Astrocyte (in vitro differentiated cells and primary cell): ENCODE measurements at places on chromosomes 11 and 22. TPM values are rescaled to one million over a fixed set of nuclear protein-coding genes. Genes with fewer than 3 reads are reported as not detected.

The MUC5AC gene
- total RNA-seq: not detected in 2 replicates

The KCNK4 gene
- 0.52 TPM in 1 of 2 replicates, not detected in the other for total RNA-seq

The CD151 gene
- 414 and 421 TPM in 2 replicates for total RNA-seq

The ACTN3 gene
- not detected in 2 replicates for total RNA-seq

The TRIM48 gene
- not detected in 2 replicates for total RNA-seq

The PGA5 gene
- 0.79 and 1.4 TPM in 2 replicates for total RNA-seq

The CFAP300 gene
- 0.64 and 0.65 TPM in 2 replicates for total RNA-seq

The PATE4 gene
- total RNA-seq: not detected in 2 replicates

The CD248 gene
- 50.9 and 58.8 TPM in 2 replicates for total RNA-seq

The CRYAB gene
- 4.1 and 5.7 TPM in 2 replicates for total RNA-seq

The ANO9 gene
- total RNA-seq: 0.82 and 1.9 TPM in 2 replicates

The OR5B21 gene
- total RNA-seq: not detected in 2 replicates

The KCNJ4 gene
- total RNA-seq: 0.19 and 0.30 TPM in 2 replicates

The MMP27 gene
- not detected in 2 replicates for total RNA-seq

The BRSK2 gene
- total RNA-seq: 3.9 and 7.1 TPM in 2 replicates

The GNAZ gene
- total RNA-seq: 0.96 and 1.1 TPM in 2 replicates

The BIK gene
- total RNA-seq: 0.31 and 0.32 TPM in 2 replicates

The KRTAP5-5 gene
- not detected in 2 replicates for total RNA-seq

The MRGPRE gene
- total RNA-seq: not detected in 2 replicates

The PARVA gene
- total RNA-seq: 106 TPM in 2 replicates

The NRGN gene
- total RNA-seq: 1.5 and 1.7 TPM in 2 replicates

The DNAJB7 gene
- not detected in 2 replicates for total RNA-seq

The UPK3A gene
- not detected in 2 replicates for total RNA-seq

The SERHL2 gene
- total RNA-seq: 1.2 and 2.2 TPM in 2 replicates

The CELF1 gene
- total RNA-seq: 92.8 and 101 TPM in 2 replicates

The CDC45 gene
- total RNA-seq: 1.3 and 2.1 TPM in 2 replicates

The TEF gene
- 5.9 and 6.3 TPM in 2 replicates for total RNA-seq

The DEFB131B gene
- not detected in 2 replicates for total RNA-seq

The NF2 gene
- total RNA-seq: 84.8 and 93.4 TPM in 2 replicates

The PGA3 gene
- 0.43 TPM in 1 of 2 replicates, not detected in the other for total RNA-seq

The SERPING1 gene
- 62.5 and 92.1 TPM in 2 replicates for total RNA-seq
